Stimulated activated CD4-positive, alpha-beta T cell treated with anti-CD3 and anti-CD28 coated beads, TNF-alpha, amount 100 ng/mL, for 1 hour (primary cell): ENCODE measurements at places on chromosomes 2 and 18.

GRCh38 chr2:101828673-101829334 lies 131.3 kb downstream of the MAP4K4 start:
- DNase-seq, result no peak

GRCh38 chr2:17853799-17854198 lies 24.7 kb upstream of the KCNS3 start:
- DNase-seq, result no peak

GRCh38 chr2:225456619-225457260 lies 57.2 kb downstream of the NYAP2 start:
- DNase-seq, result no peak

GRCh38 chr2:147888680-147889079 lies 43.9 kb downstream of the ACVR2A start:
- no peak for DNase-seq

- DNase-seq, result no peak
Observed at GRCh38 chr18:53115876-53116585, 776.0 kb downstream of the DCC start.

DNA sequence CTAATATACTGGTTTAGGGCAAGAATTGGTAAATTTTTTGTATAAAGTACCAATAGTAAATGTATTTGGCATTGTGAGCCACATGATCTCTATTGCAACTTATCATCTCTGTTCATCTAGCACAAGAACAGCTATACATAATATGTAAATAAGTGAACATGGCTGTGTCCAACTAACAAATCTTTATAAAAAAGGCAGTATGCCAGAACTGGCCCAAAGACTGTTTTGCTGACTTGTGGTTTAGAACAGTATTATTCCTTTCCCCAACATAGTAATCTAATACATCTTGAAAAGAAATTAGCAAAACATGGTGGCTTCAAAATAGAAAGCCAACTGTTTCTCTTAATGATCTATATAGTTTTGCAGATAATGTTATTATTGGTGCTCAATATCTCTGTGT lies 441.4 kb upstream of the CELF4 start:
- DNase-seq, result no peak

GRCh38 chr2:119821266-119821665 lies 61.5 kb downstream of the PTPN4 start:
- no peak for DNase-seq

GRCh38 chr2:235841863-235842262 lies 326.3 kb downstream of the GBX2 start:
- no peak for DNase-seq
